NCI-H69 (cell line): ENCODE measurements at places on chromosomes 6 and 20.

- no peak for DNase-seq
These were observed 22.1 kb downstream of the NUDT3 start for GRCh38 chr6:34370361-34370760.

- DNase-seq: no peak
These were observed 3.0 kb downstream of the PPP1R3D start for GRCh38 chr20:59937150-59937549.

GRCh38 chr6:168485818-168486217 is 44.8 kb downstream of the SMOC2 start:
- no peak for DNase-seq

GRCh38 chr6:16438718-16439591 is 200.6 kb downstream of the GMPR start:
- no peak for DNase-seq

GRCh38 chr6:93418408-93419303 is 703 bp downstream of the EPHA7 start:
- peak; percentile 88 for DNase-seq

GRCh38 chr6:130379223-130379622 is 13.4 kb downstream of the TMEM200A start:
- DNase-seq: no peak

- DNase-seq: no peak
These were observed 48.5 kb downstream of the BANF2 start for GRCh38 chr20:17748279-17748678.

GRCh38 chr20:62637110-62637509 is 5.2 kb upstream of the SLCO4A1 start:
- no peak for DNase-seq

DNA sequence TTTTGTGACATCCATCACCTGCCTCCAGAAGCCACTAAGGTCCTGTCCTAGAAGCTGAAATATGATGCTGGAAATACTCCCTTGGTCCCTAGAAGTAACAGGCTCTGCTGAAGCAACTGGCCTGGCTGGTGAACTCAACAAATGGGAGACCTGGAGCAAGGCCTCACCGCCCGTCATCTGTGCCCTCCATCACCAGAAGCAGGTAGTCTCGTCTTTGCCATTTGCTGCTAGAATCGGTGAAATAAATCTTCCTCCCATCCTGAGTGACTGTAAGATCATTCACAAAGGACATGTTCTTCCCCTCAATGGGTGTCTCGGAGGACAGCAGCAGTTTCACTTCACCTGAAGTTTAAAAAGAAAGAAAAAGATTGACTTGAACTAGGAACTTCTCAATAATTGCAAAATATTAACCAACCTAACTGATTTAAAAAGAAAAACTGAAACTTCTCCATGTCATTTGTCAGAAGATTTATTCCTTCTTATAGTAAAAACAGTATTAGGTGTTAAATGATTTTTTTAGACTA is 21.0 kb downstream of the CST7 start:
- no peak for DNase-seq

DNA sequence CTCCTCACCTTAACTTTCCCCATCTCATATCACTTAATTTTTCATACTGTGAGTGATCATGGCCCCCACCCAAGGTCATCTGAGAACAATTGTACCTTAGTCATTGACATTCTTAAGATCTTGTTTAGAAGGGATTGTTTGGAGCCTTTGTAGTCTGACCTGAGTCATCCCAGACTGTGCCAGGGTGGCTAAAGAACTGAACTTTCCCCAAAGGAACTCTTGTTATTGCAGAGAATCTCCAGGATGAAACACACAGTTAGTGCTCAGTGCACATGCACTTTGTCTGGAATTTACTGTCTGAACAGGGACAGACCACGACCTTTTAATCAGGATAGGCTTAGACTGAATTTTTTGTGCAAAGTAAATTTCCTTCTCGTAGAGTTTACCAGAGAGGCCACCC is 112.6 kb upstream of the CCN2 start:
- DNase-seq: no peak

GRCh38 chr20:19976595-19977372 is 40.4 kb upstream of the NAA20 start:
- peak; percentile 30 for DNase-seq

DNA sequence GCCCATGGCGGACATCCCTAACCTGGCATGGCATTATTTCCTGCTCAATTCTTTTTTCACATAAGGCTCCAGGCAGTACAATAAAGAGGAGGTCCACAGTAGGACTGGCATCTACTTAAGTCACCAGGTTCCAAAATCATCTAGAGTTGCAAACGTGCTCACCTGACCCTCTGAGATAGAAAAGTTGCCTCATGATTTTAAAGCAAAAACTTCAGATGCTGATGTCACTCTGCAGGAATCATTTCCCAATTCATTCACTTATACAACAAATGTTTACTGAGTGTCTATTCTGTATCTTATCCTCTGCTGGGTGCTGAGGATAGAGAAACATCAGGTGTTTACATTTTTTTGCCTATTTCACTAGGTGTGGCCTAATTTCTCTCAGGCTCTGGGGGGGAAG is 2.2 kb downstream of the ADGRF4 start:
- DNase-seq: peak; percentile 56

DNA sequence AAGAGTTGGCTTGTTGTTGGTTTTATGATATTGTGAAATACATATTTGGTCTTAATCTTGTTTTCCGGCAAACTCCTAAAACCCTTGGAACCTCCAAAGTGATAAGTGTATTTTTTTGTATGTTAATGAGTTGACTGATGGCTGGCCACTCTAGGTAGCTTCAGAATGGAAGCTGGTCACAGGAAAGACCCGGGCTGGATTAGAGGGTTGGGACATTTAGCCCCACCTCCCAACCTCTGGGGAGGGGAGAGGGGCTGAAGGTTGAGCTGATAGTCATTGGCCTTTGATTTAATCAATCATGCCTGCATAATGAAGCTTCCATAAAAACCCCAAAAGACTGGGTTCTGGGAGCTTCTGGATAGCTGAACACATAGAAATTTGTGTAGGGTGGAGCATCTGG is 42.7 kb downstream of the SASH1 start:
- DNase-seq: no peak

- DNase-seq: no peak
These were observed 238.5 kb downstream of the FARS2 start for GRCh38 chr6:5499644-5500306.

GRCh38 chr20:29873946-29874345 is 1383.5 kb upstream of the DEFB115 start:
- DNase-seq: peak; percentile 76

DNA sequence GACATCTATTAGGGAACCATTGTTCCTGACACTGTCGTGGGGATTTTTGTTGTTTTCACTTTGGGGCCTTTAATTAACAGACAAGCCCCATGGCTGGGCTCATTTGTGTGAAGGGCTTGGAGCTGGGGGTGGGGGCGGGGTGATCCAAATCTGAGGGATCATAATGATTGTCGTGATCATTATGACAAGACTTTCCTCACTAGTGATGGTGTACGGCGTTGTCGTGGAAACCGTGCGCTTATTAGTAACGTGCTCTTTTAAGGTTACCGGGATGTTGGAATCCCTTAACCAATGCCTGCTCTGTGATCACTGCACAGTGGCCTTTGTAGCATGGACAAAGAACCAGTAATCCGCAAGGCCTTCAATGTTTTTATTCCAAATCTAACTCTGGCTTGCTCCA is 18.6 kb downstream of the PDYN start:
- DNase-seq: no peak

DNA sequence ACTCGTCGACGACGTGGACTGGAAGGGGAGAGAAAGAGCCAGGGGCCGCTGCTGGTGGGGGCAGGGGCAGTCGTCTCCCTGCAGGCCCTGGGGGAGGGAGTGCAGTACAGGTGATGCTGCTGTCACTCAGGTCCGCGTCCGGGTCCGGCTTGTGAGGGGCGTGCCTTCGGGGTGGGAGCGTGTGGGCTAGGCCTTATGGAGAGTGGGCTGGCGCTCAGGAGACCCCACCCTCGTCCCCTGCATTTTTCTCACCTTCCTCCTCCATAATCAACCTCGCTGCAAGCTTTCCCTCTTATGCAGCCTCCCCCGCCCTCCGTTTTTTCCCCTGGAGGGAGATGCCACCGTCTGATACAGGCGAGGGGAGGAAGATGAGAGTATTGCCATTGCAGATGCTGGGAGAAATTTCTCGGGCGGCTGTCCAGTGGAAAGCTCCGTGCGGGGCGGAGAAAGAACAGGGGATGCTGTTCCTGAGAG is 632 bp downstream of the PCMT1 start:
- peak; percentile 90 for DNase-seq

DNA sequence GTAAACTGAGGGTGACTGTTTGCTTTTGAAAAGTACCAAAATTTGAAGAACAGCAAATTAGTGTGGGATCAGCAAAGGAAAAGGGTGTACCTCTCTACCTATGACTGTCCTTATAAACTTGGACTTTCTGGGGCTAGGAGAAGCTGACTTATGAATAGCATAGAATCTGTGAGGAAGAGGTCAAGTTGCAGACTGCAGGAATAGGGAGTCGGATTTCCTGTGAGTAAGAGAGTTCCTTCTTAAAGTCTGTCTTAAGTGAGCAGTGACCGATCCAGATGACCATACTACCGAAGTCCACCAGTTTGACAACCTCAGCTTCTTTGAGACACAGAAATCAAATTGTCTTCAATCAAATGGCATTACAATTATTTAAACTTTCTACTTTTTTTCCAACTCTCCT is 708.7 kb downstream of the UTRN start:
- no peak for DNase-seq

- DNase-seq: peak; percentile 63
These were observed 146.7 kb downstream of the PLCB4 start for GRCh38 chr20:9215539-9215938.

GRCh38 chr6:23175391-23175790 is 606.0 kb downstream of the HDGFL1 start:
- DNase-seq: no peak

DNA sequence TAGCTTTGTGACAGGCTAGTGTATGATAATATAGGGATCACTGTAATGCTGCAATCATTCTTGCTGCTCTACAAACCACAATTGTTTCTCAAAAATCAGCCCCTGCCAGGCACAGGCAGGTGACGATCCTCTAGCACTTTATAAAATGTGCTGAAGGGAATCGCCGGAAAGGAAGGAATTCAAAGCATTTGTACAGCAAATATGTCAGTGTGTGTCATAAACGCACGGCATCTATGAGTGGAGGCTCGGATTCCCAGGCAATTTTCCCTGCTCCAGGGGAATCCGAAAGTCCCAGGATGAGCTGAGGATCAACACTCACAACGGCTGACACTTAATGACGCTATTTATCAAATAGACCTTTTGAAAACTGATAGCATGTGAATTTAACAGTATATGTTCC is 1.4 kb downstream of the PHACTR1 start:
- DNase-seq: no peak

- no peak for DNase-seq
These were observed 108.1 kb downstream of the RNF144B start for GRCh38 chr6:18495236-18495635.

GRCh38 chr6:13538084-13538483 is 36.3 kb upstream of the SIRT5 start:
- peak; percentile 68 for DNase-seq

DNA sequence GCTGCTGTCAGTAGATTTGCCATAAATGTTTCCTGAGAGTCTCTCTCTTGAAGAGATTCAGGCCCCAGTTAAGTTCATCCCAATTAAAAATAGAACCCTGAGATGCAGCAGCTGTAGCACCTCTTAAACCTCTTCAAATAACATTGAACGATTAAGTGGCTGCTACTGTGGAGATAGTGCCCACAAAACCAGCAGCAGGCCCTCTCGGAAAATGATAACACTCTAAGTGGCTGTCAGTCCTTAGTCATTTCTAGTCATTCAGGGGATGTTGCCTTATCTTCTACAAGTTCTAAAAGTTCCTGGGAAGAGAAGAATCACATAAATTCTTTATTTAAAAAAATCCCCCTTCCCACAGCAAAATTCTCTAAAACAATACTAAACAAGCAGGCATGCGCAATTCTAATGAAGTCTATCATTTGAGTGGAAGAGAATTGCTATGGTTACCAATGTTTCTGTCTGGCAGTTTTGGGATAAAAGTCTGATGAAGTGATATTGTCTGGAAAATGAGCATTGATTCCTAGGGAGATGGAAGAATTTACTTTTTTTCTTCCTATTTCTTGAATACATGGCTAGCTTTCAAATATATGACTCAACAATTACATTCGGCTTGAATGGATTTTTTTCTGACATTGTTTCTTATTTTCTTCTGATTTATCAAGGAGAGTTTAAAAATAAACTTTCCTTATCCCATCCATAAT is 131.9 kb downstream of the TRMT11 start:
- no peak for DNase-seq

DNA sequence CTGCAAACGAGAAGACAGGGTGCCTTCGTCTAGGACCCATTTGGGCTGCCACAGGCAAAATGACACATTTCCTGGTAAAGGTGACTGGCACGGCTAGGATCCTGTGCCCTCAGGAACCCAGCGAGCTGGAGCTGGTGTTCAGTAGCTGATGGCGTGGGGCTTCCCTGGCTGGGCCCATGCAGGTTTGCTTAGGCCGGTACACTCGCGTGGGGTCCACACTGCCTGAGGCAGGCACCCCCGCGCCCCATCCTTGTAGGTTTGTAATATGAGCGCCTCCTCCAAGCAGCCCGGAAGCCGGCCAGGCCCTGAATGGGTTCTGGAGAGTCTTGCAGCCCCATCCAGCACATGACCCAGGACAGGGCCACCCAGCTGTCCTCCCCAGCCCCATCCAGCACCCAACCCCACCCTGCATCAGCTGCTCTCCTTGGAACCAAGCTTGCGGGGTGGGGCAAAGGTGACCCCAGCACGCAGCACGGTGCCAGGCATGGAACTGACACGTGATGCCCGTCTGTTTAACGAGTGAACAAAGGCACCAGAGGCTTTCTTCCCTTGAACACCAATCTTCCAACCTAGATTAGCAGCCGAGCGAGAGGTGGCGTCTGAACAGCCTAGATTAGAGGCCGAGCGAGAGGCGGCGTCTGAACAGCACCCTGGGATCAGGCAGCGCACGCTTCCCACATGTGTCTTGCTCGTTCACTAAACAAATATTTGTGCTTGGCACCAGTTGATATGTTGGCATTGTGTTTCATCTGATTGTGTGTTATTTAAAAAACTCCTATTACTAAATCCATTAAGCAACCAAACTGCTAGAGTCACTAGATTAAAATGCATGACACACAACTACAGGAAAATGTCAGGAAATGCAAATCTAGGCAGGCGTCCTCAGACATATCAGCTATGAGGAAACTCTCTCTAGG is 112.1 kb downstream of the DLL1 start:
- peak; percentile 99 for DNase-seq

DNA sequence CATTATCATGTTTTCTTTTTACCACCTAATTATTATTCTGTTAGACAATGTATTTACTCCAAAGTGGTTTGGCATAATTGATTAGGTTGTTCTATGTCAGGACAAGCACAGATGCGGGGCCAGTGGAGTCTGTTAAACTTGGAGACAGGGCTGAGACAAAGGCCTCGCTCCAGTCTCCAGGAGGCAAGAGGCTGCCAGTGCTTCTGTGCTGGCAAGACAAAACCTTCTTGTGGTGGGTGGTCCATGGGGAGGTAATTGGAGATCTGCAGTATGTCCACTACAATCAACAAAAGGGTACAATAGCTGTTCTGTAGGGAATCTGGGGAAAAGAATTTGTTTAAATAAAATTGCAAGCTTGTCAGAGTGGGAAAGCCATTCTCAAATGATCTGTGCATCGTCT is 677.2 kb upstream of the SLC35B3 start:
- peak; percentile 22 for DNase-seq
